ENCODE measurements at places on chromosomes 2 and 18.
A peak's percentile ranks its signal among the peaks of the same experiment; 100 is the strongest.

- DNase-seq, result peak; percentile 47
These were observed 40.6 kb upstream of the INHBB start for GRCh38 chr2:120305296-120305695.

DNA sequence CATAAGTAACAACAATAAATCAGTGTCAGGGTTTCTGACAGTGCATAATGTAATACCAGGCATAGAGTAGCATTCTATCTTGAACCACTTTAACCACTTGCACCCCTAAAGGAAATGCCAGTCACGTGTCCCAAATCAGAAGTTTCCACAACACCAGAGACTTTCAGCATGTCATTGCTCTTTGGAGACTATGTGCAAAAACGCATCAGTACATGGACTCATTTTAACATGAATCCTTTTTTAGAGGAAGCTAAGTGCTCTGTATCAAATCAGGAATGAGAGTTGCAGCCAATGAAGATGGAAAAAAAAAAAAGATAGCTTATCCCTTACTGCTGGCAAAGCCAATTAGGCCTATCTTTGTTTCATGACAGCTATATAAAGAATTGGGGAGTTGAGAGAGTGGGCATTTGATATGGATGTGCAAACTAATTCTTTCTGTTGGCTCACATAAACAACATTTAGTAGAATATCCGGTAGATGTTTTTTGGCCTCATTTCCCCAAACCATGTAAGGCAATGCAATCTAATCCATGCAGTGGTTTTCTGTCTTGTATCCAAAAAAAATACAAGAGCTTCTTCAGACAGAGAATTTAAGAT, 353.1 kb downstream of the IRS1 start:
- DNase-seq, result no peak

GRCh38 chr2:920573-920972, 30.1 kb upstream of the SNTG2 start:
- no peak for DNase-seq

- DNase-seq, result no peak
These were observed 10.2 kb downstream of the GATA6 start for GRCh38 chr18:22179631-22180030.

DNA sequence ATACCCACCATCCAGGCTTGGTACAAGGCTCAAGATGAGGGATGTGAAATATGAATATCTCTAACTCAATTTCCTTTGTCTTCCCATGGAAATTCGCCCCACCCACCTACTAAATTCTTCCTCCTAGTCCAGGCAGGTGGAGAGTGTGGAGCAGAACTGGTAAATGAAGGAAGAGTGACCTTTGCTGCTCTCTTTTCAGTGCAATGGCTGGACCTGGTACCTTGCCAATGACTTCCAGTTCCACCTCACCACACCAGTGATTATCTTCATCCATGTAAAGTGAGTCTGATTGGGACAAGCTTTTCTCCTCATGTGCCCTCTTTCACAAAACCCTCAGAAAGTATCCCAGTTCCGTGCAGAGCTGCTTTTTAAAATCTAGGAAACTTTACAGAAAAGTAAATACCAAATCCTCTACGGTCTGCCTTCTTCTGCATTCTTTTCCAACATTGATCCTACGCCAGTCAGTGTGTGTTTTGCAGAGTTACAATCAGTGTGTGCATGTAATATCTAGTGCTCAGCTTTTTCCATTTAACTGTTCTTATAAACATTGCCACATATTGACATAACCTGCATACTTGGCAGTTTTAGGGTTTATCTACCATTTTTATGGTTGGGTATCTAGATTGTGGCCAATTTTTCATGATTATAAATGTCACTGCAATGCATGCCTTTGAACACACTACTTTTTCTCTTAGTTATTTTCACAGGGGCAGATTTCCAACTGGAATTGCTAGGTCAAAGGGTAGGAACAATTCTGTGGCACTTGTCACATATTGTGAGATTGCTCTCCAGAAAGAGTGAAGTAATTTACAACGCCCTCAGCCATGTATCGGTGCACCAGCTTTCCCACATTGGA, 86.5 kb upstream of the SEC11C start:
- no peak for DNase-seq

- DNase-seq, result no peak
These were observed 55.9 kb upstream of the EPAS1 start for GRCh38 chr2:46241344-46241743.

- DNase-seq, result no peak
These were observed 46.9 kb upstream of the SPATS2L start for GRCh38 chr2:200259577-200259957.

- DNase-seq, result no peak
These were observed 11.5 kb downstream of the GCC2 start for GRCh38 chr2:108460345-108461037.

DNA sequence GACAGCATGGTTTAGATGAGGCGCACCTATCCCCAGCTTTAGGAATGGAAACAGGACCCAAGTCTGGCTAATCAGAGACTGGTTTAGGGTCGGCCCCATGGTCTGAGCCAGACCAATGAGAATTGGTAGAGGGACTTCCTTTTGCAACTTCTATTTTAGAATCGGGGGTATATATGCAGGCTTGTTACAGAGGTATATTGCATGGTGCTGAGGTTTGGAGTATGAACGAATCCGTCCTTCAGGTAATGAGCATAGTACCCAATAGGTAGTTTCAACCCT, 1.5 kb upstream of the BOLA3 start:
- DNase-seq, result no peak

- no peak for DNase-seq
These were observed 34.3 kb upstream of the KCNG2 start for GRCh38 chr18:79763407-79763806.

DNA sequence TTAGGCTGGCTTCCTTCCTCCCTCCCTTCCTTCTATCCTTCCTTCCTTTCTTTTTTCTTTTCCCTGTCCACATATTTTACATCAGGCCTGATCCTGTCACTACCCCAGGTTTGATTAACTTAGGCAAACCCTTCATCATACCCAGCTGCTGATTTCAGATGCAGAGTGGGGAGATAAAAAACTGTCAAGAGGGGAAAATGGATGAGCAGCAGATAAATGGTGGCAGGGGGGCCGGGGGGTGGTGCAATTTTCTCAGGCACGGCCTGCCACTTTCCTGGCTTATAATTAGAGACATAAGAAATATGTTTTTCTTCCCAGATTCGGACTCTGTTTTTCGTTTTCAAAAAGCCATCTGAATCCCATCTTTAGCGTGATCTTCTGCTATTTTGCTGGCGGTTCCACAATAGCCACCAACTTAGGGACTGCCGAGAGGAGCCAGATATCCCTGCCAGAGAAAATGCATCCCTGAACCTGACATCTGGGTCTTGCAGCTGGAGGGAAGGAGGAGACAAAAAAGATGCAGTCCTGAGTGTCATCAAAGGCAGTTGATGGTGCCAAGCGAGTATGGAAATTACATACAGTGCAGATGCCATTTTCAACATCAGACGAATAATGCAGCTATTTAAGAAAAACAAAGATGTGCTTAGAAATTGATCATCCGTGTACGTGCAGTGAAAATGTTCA, 49.9 kb downstream of the CXCR4 start:
- DNase-seq, result no peak

- no peak for DNase-seq
These were observed 120.9 kb upstream of the PKDCC start for GRCh38 chr2:41926614-41927580.

GRCh38 chr2:171522052-171522787, at the start of gene CYBRD1:
Gene CYBRD1, plus strand, starts transcription at chr2:171522474. Its CDS starts 72 bp downstream, at chr2:171522546.
- DNase-seq, result peak; percentile 79

GRCh38 chr2:165147186-165148045, 56.4 kb downstream of the SCN3A start:
- no peak for DNase-seq

- DNase-seq, result no peak
These were observed 59.8 kb downstream of the GTF2A1L start for GRCh38 chr2:48677450-48677849.

- no peak for DNase-seq
These were observed 120.7 kb downstream of the CYP26B1 start for GRCh38 chr2:72026819-72027425.

- DNase-seq, result no peak
These were observed 39.8 kb downstream of the IWS1 start for GRCh38 chr2:127486247-127487058.

- no peak for DNase-seq
These were observed 335.8 kb downstream of the SMAD2 start for GRCh38 chr18:47594621-47595086.

DNA sequence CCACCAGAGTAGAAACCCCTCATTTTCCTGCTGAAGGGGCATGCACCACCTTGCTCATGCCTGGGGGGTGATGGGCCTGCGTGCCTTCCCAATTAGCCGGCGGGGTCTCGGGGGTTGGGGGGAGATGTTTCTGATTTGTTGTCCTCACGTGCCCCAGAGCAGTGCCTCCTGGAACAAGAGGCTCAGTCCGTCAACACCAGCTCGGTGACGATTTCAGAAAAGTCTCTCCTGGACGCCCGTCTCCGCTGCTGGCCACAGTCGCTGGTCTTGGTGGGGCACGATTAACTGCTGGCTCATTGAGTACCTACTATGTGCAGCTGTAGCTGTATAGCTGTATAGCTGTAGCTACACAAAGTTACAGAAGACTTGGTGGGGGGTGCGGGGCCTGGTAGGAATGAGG, 4.4 kb downstream of the ACKR3 start:
- DNase-seq, result no peak

DNA sequence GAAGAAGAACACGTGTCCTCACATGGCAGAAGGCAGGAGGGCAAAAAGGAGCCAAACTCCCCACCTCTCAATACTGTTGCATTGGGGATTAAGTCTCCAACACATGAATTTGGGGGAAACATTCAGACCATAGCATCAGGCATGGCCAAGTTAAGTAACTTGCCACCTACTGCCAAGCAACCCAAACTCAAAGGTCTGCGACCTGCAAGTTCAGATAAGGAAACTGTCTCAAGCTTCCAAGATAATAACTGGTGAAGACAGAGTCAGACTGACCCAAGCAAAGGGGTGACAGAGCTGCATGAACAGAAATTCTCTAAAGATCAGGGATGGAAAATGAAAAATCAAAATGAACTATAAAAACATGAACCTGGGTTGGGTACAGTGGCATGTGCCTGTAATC, 188.7 kb upstream of the SIX3 start:
- no peak for DNase-seq

- DNase-seq, result no peak
These were observed 250 bp upstream of the SPEG start for GRCh38 chr2:219434468-219434717.

- DNase-seq, result no peak
These were observed 39.8 kb downstream of the TTN start for GRCh38 chr2:178767094-178768060.

DNA sequence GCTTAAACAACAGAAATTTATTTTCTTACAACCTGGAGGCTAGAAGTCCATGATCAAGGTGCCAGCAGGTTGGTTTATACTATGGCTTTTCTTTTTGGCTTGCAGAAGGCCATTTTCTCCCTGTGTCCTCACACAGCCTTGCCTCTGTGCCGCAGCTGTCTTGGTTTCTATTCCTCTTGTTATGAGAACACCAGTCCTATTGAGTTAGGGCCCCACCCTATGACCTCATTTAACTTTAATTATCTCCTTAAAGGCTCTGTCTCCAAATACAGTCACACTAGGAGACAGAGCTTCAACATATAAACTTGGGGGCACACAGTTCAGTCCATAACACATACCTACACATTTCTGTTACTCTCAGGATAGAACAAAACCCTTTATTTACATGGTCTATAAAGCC, 17.3 kb upstream of the RHOB start:
- DNase-seq, result peak; percentile 38

DNA sequence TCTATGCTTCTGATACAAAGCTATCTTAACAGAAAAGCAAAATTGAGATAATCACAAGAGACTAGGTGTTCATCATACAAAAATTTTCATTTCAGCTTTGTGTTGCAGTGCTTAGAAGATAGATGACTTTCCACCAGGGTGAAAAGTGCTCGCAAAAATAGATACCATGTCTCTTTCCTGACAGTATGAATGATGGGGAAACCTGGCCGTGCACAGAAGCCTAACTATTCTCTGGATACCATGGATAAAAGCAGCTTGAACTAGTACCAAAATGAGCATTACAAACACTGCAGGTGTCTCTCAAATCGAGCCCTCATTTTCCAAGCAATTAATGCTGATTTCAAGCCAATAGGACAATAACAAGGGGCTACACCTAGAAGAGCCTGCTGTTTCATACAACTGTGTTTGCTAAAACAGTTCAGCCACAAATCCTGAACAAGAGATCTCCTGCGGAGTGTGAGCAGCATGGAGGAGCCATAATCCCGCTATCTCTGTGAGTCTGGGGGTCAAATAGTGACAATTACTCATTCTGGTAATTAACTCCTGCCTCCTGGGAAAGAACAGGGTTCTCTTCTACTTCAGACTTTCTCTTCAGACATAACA, 507.6 kb downstream of the PID1 start:
- no peak for DNase-seq

GRCh38 chr18:44552706-44553105, 128.0 kb upstream of the SETBP1 start:
- DNase-seq, result no peak

GRCh38 chr2:60596411-60596810, 43.0 kb upstream of the BCL11A start:
- DNase-seq, result no peak

DNA sequence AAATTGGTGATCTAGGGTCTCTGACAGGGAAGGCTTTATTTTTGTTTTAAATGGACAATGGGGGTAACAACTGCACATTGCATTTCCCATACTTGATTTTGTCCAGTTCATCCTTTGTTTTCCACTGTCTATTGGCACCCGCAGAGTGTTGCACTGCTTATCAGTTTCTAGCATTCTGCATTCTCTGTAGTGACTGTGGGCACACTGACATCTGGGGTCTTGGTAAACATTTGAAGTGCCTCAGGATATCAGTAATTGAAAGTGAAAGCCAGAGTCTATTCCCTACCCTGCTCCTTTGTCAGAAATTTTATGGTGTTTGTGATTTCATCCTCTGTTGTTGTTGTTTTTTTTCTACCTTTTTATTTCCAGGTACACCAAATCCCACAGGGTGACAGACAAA, 132.1 kb upstream of the EPC2 start:
- DNase-seq, result no peak

- no peak for DNase-seq
These were observed 73.7 kb downstream of the SP3 start for GRCh38 chr2:173891315-173892037.

DNA sequence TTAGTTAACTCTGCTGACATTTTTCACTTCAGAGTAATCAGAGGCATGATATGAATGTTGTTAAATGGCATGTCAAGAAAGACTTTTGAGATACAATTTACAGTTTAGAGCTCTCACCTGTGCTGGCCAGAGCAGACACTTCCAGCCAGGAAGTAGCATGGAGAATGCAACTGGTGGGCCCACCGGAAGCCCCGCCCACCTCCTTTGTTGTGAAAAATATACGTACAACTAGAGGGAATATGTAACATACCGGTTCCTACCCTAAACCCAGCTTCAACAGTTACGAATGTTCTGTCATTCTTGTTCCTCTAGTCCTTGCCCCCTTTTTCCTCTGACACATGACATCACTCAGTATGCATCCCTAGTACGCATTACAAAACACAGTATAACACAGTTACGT, 70.2 kb upstream of the ITM2C start:
- DNase-seq, result no peak
